ENCODE measurements at places on chromosomes 6 and 20.

- DNase-seq: no peak
These were observed 34.9 kb downstream of the ELOVL5 start for GRCh38 chr6:53313784-53314400.

- no peak for DNase-seq
These were observed 58.7 kb downstream of the UTRN start for GRCh38 chr6:144343701-144344428.

DNA sequence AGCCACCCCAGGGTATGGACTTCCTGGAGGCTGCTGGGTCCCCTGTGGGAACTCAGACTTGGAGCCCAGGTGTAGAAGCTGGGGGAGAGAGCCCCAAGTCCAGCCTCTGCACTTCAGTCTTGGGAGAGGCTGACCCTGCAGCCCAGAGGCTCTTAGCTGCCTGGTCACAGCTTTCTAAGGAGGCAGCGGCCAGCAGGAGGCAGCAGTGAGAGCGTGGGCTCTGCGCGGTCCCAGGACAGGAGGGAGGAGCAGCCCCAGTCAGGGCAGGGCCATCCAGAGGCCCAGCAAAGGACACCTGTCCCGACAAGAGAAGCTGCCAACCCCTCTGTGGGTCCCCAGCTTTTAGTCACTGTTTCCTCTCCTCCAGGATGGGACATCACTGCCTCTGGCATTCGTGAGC is 9.4 kb downstream of the TREML2 start:
- no peak for DNase-seq

DNA sequence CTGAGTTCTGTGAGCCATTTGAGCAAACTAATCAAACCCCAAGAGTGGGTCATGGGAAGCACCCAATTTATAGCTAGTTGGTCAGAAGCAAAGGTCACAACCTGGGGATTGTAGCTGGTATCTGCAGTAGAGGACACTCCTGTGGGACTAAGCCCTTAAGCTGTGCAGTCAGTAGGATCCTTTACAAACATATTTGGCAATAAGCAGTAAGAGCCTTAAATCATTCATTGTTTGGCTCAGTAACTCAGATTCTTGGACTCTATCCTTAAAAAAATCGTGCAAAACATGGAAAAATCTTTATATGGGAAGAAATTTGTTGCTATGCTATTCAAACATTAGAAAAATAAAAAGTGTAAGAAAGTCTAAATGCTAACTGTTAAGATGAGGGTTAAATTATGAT is 29.9 kb downstream of the FRK start:
- peak; percentile 49 for DNase-seq

Measured in skin of body (tissue), 3 donors.